Ureter (tissue), 1 donor: ENCODE measurements at places on chromosomes 5 and 9.

- DNase-seq, result no peak
Measured at GRCh38 chr5:111379391-111379816, 132.9 kb downstream of the STARD4 start.

- DNase-seq, result no peak
Measured at GRCh38 chr9:87615547-87616148, 110.3 kb upstream of the CTSL start.

DNA sequence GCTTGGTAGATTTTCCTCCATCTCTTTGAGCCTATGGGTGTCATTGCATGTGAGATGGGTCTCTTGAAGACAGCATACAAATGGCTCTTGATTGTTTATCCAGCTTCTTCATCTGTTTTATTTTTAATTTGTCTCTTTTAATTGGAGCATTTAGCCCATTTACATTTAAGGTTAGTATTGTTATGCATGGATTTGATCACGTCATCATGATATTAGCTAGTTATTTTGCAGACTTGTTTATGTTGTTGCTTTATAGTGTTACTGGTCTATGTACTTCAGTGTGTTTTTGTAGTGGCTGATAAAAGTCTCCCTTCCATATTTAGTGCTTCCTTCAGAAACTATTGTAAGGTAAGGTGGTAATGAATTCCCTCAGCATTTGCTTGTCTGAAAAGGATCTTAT lies 78.6 kb upstream of the RGMB start:
- no peak for DNase-seq

DNA sequence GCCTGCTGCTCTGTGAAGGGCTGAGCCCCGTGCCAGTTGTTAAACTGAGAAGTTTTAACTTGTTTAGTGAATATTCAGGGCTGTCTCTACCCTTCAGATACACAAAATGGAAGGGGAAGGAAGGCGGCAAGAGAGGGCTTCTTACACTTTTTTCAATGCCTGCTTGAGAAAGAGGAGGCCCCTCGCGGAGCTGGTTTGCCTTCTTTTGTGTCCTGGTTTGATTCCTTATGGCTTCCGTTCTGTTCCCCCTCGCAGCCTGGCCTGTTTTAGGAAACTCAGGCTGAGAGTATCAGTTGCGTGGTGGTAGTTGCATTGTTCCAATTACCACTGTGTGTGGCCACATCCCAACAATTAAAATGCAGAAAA lies 1.0 kb downstream of the FAM53C start:
- DNase-seq, result no peak

- no peak for DNase-seq
Measured at GRCh38 chr9:69248005-69248404, 73.9 kb downstream of the TJP2 start.

DNA sequence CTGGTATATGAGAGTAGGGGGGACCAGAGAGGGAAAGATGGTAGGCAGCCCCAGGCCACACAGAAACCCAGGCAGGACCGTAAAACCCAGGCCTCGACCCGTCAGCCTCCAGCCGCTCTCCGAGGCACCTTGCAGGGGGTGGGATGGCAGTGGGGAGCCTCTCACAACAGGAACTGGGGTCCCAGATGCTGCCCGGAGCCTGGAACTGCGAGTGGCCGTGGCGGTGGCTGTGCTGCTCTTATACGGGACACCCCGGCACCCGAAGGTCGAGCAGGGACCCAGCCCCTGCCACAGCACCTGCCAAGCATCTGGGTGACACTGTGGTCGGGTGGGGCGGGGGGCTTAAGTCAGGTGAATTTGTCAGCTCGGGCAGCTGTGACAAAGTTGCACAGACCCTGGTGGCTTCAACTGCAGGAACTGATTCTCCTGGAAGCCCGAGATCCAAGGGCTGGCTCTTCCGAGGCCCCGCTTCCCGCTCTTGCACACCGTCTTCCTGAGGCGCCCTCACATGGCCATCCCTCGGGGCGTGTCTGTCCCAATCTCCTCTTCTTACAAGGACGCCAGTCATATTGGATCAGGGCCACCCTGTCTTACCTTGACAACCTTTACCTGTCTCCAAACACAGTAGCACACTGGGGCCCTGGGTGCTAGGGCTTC lies 47.6 kb upstream of the EGFL7 start:
- DNase-seq, result no peak

- no peak for DNase-seq
Measured at GRCh38 chr5:143453720-143454119, 50.2 kb upstream of the NR3C1 start.

GRCh38 chr5:155625315-155625714 lies 611.8 kb downstream of the KIF4B start:
- no peak for DNase-seq

DNA sequence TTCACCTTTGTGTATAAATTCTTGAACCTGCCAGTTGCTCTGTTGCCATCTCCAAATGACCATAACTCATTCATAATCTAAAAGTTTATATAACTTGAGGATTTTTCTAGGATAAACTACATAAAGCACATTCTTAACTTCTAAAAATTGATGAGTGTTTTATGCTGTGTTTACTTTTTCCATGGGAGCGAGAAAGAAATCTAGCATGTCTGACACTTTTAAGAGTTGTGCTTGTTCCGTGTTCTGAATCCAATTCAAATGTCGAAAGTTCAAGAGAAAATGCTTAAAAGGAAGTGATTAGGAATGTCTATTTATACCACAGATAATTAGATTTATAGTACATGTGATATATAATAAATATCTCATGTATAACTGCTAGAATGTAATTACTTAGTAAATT lies 154.4 kb downstream of the DEPDC1B start:
- no peak for DNase-seq

DNA sequence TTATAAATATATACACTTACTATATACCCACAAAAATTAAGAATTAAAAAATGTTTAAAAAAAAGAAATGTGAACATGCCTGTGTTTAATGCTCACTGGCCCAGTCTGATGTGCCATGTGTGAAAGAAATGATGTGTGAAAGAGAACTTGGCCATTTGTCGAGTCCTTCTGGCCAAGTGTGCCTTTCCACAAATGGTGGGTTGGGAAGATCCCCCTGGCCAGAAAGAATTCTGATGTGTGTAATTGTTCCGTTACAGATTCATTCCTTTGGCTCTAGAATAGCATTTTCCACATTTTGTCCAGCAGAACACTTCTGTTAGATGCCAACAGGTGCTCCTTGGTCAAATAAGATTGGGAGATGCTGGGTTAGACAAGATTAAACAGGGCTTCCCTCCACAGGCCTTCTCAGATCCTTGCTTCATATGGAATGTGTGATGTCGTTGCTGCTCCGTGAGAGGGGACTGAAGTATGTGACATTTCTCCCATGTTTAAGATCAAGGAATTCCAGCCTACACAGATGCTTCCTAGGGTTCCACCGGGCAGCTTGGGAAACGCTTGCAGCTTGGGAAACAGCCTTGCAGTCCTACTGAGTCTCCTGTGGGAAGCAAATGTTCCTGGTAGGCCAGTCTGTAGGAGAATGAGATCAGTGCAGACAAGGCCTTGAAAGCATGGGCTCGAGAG lies 32.1 kb downstream of the GDNF start:
- DNase-seq, result no peak

DNA sequence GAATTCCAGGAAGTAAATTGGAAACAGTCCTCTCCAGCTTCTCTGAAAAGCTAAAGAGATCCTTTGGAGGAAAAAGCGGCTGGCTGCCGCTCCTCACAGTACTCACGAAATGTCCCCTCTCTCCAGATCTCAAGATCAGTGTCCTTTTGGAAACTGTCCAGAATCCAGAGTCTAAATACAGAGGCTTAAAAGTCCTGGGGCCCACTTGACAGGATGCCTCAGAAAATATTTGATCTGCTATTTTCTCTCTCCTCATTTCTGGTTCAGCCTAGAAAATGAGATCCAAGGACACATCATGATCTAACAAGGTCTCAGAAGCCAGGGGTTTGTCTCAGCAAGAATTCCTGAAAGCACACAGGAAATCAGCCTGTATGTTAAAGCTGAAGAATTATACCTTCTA lies 7.2 kb downstream of the C1QTNF2 start:
- no peak for DNase-seq

DNA sequence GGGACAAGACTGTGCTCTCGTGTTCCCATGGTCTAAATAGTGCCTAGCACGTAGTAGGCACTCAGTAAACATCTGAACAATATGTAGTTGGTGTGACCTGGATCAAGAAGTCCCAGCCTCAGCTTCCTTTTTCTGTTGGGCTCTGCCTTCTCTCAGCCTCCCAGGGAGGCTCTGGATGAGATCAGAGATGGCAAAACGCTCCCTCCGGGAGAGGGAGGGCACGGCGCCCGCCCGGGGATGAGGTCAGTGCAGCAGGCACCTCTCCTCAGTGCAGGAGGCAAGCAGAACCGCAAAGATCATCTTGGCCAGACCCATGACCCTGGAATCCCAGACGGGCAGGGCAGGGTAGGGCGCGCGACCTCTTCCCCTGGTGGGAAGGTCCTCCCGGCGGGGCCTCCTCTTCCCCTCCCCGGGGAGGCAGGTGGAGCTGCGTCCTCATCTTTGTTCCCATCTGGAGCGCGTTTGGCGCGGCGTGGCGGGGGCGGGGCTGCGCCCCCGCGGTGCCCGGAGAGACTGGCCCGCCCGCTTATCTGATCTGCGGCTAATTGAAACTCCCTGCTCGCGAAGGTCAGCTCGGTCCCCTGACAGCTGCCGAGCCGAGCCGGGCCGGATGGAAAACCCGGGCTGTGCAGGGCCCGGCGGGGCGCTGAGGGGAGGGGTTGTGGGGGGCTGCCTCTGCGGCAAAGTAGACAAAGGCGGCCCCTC lies 60.9 kb downstream of the CXXC5 start:
- DNase-seq, result peak; percentile 59

DNA sequence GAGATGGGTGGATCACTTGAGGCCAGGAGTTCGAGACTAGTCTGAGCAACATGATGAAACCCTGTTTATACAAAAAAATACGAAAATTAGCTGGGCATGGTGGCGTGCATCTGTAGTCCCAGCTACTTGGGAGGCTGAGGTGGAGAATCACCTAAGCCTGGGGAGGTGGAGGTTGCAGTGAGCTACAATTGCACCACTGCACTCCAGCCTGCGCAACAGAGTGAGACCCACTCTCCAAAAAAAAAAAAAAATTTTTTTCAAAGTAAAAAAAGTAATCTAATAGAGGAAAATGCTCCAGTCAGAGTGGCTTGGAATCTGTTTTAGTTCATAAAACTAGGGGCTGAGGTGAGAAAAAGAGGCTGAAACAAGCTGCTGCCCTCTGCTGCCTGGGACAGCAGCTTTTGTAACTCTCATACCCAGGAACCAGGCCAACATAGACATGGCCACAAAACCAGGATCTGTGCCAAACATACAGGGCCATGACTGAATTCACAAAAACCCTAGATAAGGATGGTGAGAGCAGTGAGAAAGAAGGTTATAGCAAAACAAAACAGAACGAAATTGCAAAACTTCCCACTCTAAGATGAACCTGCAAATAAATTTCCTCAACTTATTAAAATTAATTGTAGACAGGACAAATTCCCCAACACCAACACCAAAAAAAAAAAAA lies 13.1 kb upstream of the DCAF12 start:
- DNase-seq, result peak; percentile 62

DNA sequence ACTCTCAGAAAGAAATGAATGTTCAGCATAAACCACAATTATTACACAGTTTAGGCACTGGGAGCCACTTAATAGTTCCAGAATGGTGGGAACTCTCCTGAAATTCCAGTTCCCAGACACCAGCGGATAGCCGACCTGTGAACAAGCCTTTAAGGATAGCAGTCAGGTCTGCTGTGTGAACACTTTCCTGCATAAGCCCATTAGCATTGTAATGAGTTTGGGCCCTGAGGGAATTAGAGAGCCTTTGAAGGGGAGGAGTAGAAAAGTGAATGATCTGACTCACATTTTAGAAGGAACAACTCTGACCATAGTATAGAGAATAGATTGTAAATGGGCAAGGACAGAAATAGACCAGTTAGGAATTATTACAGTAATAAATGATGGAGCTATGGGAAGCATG lies 189.1 kb downstream of the ADGRV1 start:
- DNase-seq, result no peak

DNA sequence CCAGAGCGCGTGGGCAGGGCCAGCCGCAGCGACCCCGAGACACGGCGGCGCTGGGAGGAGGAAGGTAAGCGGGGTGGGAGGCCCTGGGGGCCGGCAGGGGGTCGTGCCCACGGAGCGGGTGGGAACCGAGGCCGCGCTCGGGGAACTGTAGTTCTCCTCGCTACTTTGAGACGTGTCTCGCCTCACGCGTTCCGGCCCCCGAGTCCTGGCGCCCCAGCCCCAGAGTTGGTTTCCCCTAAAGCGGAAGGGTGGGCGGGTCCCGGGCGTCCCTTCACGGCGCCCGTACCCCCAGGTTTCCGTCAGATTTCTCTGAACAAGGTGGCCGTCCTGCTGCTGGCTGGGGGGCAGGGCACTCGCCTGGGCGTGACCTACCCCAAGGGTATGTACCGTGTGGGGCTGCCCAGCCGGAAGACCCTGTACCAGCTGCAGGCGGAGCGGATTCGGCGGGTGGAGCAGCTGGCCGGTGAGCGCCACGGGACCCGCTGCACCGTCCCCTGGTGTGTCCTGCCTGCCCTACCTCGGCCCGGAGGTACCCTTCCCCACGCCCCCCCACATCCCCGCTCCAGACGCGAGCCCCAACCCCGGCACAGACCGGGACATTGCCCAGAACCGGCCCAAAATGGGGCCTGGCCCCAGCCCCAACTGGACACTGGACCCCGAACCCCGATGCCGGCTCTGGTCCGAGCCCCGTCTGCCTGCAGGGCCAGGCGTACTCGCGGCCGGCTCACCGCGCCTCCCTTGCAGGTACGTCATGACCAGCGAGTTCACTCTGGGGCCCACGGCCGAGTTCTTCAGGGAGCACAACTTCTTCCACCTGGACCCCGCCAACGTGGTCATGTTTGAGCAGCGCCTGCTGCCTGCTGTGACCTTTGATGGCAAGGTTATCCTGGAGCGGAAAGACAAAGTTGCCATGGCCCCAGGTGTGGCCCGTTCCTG lies 709 bp downstream of the UAP1L1 start:
- DNase-seq, result peak; percentile 53

- DNase-seq, result no peak
Measured at GRCh38 chr5:88792144-88792840, 90.7 kb downstream of the MEF2C start.

DNA sequence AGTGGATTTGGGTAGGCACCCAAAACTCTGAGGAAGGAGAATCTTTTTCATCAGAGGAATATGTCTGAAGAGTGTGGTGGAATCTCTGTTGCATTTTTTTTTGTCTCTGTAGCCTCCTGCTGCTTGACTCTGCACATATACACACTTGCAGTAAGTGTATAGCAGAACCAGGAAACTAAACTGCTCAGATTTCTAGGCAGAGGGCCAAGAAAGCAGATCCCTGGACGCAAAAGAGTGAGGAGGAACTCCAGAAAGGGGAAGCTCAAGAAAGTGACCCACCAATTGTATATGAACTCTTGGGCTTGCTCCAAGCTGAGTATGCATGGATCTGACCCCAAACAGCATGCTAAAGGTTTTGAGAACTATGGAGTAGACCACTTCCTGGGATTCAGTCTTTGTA lies 181.8 kb downstream of the GADD45G start:
- DNase-seq, result peak; percentile 62

- no peak for DNase-seq
Measured at GRCh38 chr9:38031594-38031993, 37.4 kb downstream of the SHB start.
